ENCODE measurements at places on chromosomes 2 and 18.

DNA sequence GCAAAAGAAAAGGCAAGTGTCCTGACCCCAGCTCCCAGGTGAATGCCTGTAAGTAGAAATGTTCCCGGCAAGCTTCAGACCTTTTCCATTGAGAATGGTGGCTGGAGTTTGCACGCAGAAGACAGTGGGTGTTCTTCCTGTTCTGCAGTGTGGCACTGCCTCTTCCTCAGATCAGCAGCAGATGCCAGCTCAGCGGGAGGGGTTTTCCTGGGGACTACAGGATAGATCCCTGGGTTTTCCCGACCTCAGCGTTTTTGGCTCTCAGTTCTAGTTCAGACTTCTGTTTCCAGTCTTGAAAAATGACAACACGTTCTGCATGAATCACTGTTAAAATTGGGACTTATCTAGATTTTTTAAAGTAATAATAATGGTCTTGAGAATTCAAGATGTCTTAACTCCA, 39.2 kb downstream of the GRHL1 start:
- DNase-seq: no peak

DNA sequence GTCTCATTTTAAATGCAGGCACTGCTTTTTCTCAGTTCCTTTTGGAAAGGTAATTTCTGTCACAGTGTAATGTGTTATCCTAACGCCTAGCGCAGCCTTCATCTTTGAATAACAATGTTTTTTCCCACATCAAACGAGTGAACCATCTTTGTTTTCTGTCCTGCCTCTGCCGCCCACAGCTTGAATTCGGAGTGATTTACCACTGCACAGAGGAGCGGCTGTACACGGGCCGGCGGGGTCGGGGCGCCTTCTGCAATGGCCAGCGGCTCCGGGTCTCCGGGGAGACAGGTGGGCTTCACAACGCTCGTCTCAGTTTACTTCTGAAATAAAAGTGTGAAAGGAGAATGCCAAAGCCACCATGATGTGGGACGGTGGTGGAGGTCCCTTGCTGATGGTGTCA, 32.8 kb downstream of the IMPA2 start:
- no peak for DNase-seq

DNA sequence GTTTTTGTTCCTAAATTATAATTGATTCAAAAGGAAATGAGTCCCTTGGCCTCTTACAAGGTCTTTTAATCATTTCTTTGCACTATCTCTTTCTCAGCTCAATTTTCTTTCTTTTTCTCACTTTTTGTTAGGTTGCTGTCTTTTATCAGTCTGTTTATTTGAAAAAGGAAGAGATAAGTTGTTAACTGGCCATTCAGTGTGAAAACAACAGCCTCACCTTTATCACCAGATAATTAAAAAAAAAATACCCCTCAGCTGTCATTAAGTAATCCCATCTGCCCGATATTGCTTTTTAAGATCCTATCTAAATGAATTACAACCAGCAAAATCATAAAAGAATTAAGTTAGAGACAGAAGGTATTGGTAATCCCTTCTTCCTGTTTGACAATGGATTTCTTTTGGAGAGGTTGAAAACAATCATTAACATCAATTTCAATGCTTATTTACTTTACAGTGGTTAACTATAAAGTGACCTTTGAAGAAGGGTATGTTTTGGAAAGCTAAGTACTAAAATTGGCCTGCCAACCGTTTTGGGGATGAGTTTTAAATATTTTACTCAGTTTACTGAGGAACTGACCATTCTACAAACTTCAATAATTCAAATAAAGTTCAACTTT, 104.9 kb downstream of the TGIF1 start:
- DNase-seq: no peak

DNA sequence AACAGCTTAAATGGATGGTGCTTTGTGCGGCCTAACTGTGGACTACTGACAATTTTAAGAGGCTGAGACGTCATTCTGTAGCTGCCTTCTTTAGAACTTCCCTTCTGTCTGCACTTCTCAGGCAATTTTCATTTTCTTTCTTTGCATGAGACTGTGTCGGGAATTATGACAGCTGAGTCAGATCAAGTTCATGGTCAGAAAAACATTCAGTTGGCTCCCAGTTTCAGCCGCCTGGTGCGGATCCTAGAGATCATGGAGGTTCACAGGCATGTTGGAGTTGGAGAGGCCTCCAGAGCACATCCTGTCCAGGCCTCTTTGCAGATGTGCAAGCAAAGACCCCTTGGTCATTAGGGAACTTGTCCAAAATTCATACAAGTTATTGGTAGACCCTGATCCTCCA, 135.0 kb downstream of the TANC1 start:
- no peak for DNase-seq

Measured in AG09319 (cell line).